ENCODE measurements at places on chromosomes 1 and 21.
A peak's percentile ranks its signal among the peaks of the same experiment; 100 is the strongest.

DNA sequence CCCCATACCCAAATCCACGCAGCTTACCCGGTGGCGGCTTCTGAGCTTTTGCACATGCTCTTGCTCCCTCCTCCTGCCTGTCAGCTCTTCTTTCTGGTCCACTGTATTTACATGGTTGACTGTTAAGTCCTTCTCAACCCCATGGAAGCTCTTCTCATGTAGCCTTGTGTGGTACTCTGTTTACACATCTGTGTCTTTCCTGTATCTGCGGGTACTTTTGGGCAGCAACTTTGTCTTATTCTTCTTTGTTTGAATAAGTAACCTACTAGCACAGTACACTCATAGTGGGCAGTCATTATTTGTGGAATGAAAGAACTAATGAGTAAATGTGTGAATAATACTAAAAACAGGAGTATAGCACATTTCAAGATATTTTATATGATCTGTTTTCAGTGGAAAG lies 88.5 kb upstream of the GPR88 start:
- no peak for DNase-seq

GRCh38 chr1:113140176-113140575 lies 67.2 kb downstream of the LRIG2 start:
- DNase-seq, result no peak

DNA sequence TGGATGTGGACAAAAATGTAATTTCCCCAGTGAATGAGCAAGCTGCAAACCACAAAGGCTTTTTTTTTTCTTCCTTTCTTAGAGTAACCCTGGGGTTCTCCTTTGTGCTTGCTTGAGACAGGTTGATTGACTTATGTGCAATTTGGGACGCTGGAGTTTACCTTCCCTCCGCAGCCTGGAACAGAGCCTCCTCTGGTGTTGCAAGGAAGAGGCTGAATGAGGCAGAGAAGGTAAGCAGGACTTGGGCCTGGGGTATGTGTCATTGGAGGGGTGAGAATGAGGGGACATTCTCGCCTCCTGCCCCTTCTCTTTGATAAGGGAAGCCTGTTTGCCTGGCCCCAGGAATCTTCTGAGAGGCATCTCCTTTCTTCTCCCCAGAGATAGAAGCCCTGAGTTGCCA lies 49.8 kb downstream of the NFASC start:
- DNase-seq, result no peak

- DNase-seq, result peak; percentile 37
Measured at GRCh38 chr21:15293240-15293639, 228.4 kb upstream of the NRIP1 start.

DNA sequence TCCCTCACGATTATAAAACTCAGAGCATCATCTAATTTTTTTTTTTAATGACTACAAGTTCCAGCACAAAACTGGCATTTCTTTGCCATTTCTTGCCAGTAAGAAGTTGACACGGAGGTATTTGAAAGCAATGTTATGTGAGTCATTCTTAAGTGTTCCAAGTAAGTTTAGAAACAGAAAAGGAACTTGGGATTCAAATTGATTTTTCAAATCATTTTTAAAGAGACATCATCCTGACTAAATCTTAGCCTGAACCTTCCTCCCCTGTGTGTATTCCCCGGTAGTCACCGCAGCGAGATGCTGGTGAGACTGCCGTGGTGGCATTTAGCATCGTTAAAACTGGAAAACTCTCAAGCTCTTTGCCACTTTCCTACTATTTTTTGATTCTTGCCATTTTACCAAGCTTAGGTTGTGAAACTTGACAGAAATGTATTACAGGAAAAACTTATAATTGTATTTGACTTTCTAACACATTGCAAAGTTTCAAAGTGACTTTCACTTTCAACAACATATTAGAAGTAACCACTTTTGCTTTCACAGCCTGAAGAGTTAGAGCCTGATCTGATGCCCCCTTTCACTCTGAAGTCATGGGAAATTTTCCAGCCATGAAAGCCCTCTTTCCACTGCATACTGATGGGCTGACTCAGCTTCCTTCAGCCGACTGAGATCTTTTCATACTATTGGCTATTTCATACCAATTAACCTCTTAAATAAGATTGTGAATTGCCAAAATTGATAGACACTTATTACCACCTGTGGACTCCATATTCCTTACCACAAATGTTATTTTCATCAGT lies 61.4 kb downstream of the OLFML2B start:
- peak; percentile 88 for DNase-seq

GRCh38 chr1:150973258-150973835 lies 1.3 kb downstream of the CERS2 start:
- peak; percentile 66 for DNase-seq

GRCh38 chr1:42779725-42780124 lies 5.1 kb upstream of the TMEM269 start:
- no peak for DNase-seq

All from RKO (cell line).